Fibroblast of lung (primary cell): ENCODE measurements at places on chromosomes 12 and 14. TPM values are rescaled to one million over a fixed set of nuclear protein-coding genes. Genes with fewer than 3 reads are reported as not detected.

The ABCC9 gene
- 8.7 and 9.9 TPM in 2 replicates for total RNA-seq

The SLC6A15 gene
- 0.77 and 0.99 TPM in 2 replicates for total RNA-seq

The MIP gene
- total RNA-seq = not detected in 2 replicates

The ARPC3 gene
- 136 and 169 TPM in 2 replicates for total RNA-seq

The CYP27B1 gene
- under 0.01 and 0.17 TPM in 2 replicates for total RNA-seq

The CCNT1 gene
- total RNA-seq = 21.6 and 24.6 TPM in 2 replicates

The GZMB gene
- total RNA-seq = not detected in 2 replicates

The GPR137C gene
- 0.50 and 0.51 TPM in 2 replicates for total RNA-seq

The NRL gene
- 0.77 and 0.99 TPM in 2 replicates for total RNA-seq

The KLRG1 gene
- total RNA-seq = 1.0 and 1.8 TPM in 2 replicates

The SAMD15 gene
- 0.33 and 0.77 TPM in 2 replicates for total RNA-seq

The PLEK2 gene
- total RNA-seq = 0.17 and 0.51 TPM in 2 replicates

The CHGA gene
- total RNA-seq = not detected in 2 replicates

The PRKCH gene
- total RNA-seq = 3.6 and 5.4 TPM in 2 replicates

The EIF5 gene
- total RNA-seq = 158 and 185 TPM in 2 replicates

The MUCL1 gene
- not detected in 2 replicates for total RNA-seq

The PPP1R1A gene
- not detected in 2 replicates for total RNA-seq

The KRT79 gene
- total RNA-seq = not detected in 2 replicates

The RASSF3 gene
- 37.7 and 40.3 TPM in 2 replicates for total RNA-seq

The CELA1 gene
- total RNA-seq = not detected in 2 replicates

The RNASE7 gene
- not detected in 2 replicates for total RNA-seq
